Thoracic aorta (tissue), 2 donors: ENCODE measurements at places on chromosomes 6 and 20. TPM values are rescaled to one million over a fixed set of nuclear protein-coding genes. Genes with fewer than 3 reads are reported as not detected.

Gene ARMH2
- total RNA-seq: not detected

Gene CFB
- total RNA-seq: 142 TPM

- no peak for DNase-seq
- H3K27me3 ChIP-seq: no peaks in the 10 kb centered on the region
- H3K4me3 ChIP-seq: no peak overlapping the region
- H3K4me1 ChIP-seq: no peaks in the 10 kb centered on the region
- no peaks in the 10 kb centered on the region for H3K36me3 ChIP-seq
Measured at GRCh38 chr6:47202644-47203205, 107.0 kb downstream of the TNFRSF21 start.

DNA sequence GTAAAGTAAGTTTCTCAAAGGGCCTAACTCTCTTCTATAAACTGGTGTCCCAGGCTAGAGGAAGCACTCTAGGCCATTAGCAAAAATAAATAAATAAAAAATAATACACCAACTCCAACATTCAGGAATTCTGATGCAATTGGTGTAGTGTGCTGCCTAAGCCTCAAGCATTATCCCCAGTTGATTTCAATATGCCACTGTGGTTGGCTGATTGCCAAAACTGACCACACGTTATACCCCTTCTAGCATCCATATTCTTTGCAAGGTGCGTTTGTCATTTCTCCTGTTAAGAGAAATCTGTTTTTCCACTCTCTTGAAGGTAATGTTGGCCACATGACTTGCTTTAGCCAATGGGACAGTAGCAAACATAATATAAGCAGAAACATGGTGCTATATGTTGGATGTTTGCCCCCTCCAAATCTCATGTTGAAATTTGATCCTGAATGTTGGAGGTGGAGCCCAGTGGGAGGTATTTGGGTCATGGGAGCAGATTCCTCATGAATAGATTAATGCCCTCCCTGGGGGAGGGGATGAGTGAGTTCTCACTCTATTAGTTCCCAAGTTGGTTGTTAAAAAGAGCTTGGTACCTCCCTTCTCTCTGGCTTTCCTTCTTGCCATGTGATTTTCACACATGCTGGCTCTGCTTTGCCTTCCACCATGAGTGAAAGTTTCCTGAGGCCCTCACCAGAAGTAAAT lies 71.9 kb upstream of the PLCB4 start:
- no peak for DNase-seq
- H3K36me3 ChIP-seq: no peaks in the 10 kb centered on the region
- no peaks in the 10 kb centered on the region for H3K27me3 ChIP-seq
- no peak overlapping the region for H3K27ac ChIP-seq
- H3K4me3 ChIP-seq: no peak overlapping the region

- no peaks in the 10 kb centered on the region for H3K4me1 ChIP-seq
- H3K27me3 ChIP-seq: no peaks in the 10 kb centered on the region
- H3K4me3 ChIP-seq: no peak overlapping the region
- H3K27ac ChIP-seq: no peak overlapping the region
Measured at GRCh38 chr6:109498052-109498451, 15.0 kb upstream of the ZBTB24 start.
